ENCODE measurements at places on chromosomes 7 and 10.
A peak's percentile ranks its signal among the peaks of the same experiment; 100 is the strongest.

DNA sequence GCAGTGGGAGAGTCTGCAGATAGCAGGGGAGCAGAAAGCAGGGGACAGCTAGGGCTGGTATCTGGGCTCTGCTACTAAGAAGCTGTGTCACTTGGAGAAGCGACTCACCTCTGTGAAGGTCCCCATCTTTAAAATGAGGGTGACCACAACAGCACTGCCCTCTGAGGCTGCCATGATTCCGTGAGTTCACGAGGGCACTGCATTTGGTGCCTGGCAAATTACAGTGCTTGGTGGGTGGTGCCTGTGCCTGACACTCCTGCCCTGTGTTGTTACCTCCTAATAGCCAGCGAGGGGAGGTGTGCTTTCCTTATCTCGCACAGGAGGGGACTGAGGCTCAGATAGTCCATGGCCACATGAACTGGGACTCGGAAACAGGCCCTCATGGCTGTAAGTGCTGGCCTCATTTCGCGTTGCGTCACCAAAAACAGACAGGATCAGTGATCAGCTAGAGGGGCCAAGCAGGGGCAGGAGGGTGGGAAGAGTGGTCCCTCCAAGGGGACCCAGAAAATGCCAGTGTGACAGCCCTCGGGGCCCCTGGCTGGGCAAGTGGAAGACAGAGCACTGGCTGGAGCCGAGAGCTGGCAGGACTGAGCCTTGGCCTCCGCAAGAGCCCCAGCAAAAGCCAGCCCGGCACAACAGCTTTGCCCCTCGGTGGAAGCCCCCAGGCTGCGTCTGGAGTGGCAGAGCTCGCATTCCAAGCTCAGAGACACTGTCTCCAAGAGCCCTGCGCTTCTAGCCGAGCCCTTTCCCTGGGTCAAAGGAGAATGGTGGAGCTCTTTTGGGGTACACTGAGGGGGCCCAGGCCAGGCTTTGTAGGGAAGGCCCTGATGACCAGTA lies 17.3 kb upstream of the BNIP3 start:
- DNase-seq, result no peak

DNA sequence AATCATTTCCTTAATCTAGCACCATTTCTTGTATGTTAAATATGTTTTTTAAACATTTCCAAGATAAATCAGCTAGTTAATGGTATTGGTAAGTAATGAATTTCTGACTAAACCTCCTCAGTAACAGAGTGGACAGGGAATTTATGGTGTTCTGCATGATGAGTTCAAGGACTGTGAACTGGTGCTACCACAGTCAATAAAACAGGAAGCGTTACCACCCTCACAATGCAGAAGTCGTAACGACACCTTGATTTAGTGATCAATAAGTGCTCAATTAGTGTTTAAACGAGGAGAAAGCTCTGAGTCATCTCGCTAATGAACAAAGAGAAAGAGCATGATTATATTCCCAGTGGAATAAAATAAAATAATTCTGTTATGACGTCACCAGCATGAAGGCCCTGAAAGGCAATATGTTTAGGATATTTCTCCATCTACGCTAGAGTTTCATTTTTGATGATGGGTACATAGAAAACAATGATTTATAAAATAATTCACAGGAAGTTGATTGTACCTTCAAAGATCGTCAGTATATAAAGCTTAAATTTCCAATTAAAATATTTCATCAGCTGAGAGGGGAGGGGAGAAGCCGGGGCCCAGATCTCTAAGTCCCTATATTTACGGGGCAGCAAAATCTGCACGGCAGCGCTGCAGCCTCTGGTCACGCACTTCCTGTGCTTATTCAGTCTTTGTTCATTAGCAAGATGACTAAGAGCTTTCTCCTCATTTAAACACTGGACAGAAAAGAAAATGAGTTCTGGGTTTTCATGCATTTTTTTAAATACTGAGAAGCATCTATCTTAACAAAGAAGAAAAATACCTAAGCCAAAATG lies 400.5 kb downstream of the PTPRN2 start:
- DNase-seq, result no peak

DNA sequence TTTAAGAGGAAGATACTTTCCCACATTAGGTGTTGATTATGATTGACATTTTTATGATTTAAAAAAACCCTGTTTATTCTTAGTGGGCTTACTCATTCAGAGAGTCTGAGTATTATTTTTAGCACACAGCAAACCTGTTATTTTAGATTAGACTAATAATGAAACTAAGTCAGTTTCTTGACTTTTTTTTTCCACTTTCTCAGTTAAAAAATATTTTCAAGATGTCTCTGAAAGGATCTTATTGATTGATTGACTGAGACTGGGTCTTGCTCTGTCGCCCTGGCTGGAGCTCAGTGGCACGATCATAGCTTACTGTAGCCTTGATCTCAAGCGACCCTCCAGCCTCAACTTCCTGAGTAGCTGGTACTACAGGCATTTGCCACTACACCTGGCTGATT lies 20.4 kb upstream of the INPP5F start:
- DNase-seq, result no peak

- no peak for DNase-seq
Measured at GRCh38 chr7:148045521-148045920, 545.0 kb upstream of the C7orf33 start.

DNA sequence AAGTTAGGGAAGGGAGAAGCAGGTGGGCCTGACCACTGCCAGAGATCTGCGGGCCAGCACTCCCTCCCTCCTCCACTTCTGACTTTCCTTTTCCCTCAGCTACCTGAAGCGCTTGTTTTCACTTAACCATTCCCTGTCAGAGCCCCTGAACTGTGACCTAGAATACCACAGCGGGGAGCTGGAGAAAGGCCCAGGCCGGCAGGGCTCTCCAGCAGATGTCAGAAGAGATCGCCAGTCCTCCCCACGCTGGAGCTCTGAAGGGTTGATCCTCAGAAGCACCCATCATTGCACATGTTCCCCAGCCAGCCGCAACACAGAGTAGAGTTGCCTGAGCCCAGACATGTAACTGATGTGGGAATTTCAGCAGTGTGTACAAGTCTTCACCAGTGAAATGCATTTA lies 44.4 kb upstream of the GAD2 start:
- DNase-seq, result no peak

DNA sequence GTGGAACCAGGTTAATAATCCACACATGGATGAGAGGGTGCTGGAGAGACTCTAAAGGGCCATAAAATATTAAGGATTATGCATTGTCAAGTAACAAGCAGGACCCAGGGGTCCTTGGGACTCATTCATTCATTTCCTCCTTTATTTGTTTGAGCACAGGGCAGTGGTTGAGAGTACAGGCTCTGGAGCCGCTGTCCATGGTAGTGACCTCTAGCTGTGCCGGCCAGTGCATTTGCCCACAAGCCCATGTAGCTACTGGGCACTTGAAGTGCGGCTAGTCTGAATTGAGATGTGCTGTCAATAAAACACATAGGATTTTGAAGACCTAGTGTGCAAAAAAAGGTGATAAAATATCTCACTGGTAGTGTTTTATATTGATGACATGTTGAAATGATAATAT lies 137.6 kb downstream of the C10orf105 start:
- DNase-seq, result no peak

DNA sequence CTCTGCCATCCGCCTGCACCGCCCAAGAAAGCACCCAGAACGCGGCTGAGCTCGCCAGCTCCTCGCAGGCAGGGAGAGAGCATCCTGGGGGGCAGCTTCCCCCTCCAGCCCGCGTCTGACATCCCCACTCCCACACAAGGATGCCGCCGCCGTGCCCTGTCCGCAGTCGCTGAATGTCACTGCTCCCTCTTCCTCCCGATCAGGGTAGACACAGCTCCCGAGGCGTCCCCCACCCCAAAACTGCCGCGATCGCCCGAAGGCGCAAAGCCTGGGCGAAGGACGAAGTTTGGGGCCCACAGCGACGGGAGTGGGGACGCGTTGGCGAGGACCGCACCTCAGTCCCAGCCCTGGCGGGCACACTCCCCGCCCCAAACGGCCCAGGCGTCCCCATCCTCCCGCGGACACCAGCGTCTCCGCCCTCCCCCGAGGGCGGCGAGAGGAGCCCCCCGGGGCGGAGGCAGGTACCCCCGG lies 1.5 kb upstream of the KAT6B start:
- peak; percentile 53 for DNase-seq

DNA sequence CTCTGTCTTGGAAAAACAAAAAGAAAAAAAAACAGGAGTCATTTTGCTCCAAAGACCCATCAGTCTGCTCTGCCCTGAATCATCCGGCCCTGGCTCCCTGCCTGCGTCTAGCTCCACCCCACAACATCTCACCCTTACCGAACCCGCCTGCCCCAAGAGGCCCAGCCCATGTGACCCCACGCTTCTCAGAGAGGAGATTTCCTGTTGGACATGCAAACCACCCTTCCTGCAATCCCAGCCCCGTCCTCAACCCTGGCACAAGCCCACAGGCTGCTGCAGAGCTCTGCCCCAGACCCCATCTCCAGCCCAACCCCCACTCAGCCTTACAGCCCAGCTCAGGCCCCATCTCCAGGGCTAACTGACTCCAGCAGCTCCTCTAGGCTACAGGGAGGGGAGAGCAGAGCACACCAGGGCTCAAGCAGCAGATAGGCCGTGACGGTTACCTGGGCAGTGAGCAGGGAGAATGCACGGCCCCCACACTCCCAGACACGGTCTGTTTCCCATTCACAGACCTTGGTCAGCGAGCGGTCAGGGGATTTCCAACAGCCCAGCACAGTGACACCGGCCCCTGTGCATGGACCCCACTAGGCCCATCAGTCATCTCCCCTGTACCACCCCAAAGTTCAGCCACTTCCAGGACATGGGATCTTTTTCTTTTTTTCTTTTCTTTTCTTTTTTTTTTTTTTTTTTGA lies 69.9 kb upstream of the GTF2I start:
- DNase-seq, result no peak

DNA sequence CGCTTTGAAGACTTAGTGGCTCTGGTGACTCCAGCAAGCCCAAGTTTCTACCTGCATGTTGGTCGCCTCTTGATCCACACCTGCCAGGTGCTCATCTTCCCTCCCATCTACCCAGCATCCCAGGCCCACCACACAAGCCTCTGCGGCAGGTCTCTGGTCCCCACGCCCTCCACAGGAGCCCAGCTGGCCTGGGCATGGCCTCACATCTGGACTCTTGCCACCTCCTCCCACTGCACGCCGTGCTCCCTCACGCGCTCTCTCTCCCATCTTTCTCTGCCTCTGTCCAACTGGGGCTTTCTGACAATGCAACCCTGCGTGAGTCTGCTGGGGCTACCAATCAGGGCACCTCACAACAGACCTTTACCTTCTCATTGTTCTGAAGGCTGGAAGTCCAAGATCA lies 50.2 kb upstream of the FGFR2 start:
- DNase-seq, result no peak

- no peak for DNase-seq
Measured at GRCh38 chr7:113880559-113880958, 38.2 kb downstream of the PPP1R3A start.

Data from CD4-positive, alpha-beta T cell treated with Interleukin-1 beta for 1 hour (primary cell).